ENCODE measurements at places on chromosomes 12 and 14. TPM values are rescaled to one million over a fixed set of nuclear protein-coding genes. Genes with fewer than 3 reads are reported as not detected.

DNA sequence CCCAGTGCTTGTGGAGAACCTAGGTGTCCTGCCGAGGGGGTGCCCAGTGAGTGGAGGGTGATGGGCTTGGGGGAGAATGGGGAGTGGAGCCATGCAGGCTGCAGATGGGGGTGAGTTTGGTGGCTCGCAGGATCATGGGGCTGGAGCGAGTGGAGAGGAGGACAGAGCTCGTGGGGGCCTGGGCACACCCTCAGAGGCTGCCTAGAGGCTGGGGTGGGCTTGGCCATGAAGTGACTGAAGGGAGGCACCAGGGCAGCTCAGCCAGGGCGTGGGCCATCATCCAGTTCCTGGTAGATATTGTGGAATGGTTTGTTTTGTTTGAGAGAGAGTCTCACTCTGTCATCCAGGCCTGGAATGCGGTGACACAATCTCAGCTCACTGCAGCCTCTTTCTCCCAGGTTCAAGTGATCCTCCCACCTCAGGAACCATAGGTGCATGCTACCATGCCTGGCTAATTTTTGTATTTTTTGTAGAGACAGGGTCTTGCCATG, 43.4 kb upstream of the AMN start:
- no peak for DNase-seq

DNA sequence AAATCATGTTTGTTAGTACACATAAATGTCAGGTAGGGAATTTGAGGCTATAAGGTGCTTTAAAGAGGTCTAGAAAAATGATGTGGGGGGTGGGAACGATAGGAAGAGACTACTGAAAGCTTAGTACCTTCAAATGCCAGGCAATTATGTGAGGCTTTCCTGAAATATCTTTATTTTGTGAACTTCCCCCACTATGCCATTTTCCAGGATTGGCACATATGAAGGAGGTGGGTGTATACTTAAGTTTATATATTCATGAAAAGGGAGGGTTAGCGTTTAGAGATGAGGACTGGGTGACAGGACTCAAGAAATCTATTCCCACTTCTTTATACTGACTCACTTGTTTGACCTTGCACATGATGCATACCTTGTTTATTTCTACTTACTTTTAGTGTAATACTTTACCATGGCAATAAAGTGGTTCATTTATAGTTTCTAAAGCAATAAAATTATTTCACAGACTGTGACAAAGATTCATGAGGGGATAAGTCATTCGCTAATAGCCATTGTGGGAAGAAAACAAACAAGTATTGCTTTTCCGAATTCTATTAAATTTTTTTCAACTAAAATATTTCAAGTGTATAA, 77.1 kb downstream of the PLEKHA5 start:
- no peak for DNase-seq

DNA sequence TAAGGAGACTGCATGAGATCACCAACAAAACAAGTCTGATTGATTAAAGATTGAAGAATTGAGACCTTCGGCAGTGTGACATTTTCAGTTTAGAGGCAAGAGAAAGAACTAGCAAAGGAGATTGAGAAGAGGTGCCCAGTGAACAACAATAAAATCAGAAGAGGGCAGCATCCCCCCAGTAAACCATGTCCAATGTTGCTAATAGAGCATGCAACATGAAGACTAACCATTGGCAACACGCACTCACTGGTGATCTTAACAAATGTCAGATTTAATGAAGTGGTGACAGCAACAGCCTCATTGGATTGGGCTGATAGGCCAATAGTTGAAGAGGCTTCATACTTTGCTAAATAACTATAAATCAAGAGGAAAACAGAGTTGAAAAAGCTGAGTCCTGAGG, 20.7 kb upstream of the TAS2R14 start:
- DNase-seq, result peak; percentile 10

GRCh38 chr14:55133416-55133815, 4.4 kb downstream of the LGALS3 start:
- no peak for DNase-seq

- DNase-seq, result no peak
Observed at GRCh38 chr14:71225113-71225512, 317.9 kb downstream of the PCNX1 start.

DNA sequence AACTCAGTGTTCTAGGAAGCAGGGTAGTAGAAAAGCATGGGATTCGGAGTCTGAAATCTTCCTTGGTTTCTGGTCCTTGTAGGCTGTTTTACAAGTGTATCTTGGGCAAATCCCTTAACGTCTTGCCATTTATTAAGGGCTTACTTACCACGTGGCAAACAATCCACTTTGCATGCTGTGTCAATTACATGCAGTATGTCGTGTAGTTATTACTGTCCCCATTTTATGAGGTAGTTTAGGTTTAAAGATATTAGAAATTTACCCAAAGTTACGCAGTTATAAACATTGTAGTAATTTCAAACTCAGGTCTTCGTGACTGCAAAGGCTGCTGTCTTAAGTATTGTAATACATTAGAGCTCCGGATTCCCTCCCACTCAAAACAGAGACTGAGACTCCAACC, 1.5 kb upstream of the NOVA1 start:
- DNase-seq, result no peak

GRCh38 chr14:32986791-32987540, 48.3 kb downstream of the NPAS3 start:
- no peak for DNase-seq

DNA sequence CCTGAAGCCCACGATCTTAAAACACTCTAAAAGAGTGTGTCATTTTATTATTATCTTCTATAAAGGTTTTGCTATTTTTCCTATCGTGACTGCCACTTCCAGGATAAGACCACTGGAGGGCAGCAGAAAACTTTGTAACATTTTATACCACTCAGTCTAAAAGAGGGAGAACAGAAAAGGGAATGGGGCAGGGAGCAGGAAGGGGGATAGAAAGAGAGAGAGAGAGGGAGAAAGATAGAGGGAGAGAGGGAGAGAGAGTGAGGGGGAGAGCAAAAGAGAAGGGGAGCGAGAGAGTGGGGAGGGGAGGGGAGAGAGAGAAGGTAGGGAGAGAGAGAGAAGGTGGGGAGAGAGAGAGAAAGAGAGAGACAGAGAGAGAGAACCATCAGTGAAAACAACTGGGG, 2.0 kb upstream of the ART4 start:
- DNase-seq, result peak; percentile 63

DNA sequence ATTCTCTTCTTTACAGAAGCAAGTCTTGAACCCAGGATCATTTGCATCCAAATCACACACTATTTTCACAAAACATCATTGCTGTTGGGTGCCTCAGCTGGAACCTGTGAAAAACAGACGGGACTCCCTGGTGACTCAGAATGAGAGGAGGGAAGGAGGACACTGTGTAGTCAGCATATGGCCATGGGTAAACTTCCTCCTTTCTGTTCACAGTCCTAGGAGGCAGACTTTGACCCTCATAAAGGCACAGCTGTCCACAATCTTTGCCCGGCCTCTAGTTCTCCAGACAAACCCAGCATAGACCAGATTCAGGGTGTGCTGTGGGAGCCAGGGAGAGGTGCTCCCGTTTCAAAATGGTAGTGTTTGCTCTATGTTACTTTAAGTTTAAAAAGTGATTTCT, 62.0 kb downstream of the DYRK2 start:
- no peak for DNase-seq

DNA sequence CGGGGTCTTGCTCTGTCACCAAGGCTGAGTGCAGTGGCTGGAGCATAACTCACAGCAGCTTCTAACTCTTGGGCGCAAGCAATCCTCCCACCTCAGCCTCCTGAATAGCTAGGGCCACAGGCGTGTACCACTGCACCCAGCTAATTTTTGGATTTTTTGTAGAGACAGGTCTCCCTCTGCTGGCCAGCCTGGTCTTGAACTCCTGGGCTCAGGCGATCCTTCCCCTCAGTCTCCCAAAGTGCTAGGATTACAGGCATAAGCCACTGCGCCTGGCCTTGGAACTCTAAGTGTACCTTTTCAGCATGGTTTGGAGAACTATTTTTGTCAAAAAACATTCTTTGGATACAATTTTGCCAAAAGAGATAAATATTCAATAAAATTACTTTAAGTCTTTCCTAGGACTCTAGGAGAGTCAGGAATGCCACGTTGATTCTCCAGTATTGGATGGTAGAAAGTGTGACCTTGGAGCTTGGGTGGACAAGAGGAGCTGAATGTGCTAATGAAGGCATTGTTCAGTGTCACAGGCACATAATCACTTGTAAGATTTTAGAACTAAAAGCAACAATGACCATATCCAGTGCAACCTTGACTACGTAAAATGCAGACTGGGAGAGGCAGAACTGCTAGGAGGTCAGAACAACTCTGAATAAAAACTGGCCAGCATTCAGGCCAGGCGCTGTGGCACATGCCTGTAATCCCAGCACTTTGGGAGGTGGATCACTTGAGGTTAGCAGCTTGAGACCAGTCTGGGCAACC, 2.8 kb downstream of the SRSF9 start:
- DNase-seq, result peak; percentile 67

DNA sequence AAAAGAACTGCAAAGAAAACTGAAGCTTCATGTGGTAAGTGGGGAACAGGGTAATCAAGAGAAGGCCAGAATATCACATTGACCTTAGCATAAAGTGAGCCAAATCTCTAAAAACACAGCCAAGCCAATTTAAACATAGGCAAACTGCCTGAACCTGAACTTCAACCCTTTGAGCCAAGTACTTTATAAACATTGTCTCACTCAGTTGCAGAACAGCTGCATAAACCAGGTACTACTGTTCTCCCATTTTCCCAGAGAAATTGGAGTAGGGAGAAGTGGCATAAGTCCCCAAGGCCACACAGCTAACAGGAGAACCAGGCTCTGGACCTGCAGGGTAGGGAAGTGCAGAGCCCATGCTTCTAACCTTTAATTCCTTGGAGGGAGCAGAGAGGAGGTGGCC, 30.4 kb upstream of the FKBP4 start:
- no peak for DNase-seq

- DNase-seq, result no peak
Observed at GRCh38 chr14:96747006-96747405, 50.2 kb upstream of the VRK1 start.

- peak; percentile 38 for DNase-seq
Observed at GRCh38 chr12:65666876-65667275, 157.4 kb upstream of the HMGA2 start.

DNA sequence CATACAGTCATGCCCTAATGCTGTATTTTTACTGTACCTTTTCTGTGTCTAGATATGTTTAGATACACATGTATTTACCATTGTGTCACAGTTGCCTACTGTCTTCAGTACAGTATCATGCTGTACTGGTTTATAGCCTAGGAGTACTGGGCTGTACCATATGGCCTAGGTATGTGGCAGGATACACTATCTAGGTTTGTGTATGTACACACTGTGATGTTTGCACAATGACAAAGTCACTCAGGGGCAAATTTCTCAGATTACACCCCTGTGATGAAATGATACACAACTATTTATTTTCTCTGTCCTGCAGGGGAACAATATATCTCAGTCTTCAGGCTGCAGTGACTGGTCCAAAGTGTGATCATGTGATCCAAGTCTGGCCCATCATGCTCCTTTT, 1076.1 kb downstream of the VRK1 start:
- DNase-seq, result no peak

DNA sequence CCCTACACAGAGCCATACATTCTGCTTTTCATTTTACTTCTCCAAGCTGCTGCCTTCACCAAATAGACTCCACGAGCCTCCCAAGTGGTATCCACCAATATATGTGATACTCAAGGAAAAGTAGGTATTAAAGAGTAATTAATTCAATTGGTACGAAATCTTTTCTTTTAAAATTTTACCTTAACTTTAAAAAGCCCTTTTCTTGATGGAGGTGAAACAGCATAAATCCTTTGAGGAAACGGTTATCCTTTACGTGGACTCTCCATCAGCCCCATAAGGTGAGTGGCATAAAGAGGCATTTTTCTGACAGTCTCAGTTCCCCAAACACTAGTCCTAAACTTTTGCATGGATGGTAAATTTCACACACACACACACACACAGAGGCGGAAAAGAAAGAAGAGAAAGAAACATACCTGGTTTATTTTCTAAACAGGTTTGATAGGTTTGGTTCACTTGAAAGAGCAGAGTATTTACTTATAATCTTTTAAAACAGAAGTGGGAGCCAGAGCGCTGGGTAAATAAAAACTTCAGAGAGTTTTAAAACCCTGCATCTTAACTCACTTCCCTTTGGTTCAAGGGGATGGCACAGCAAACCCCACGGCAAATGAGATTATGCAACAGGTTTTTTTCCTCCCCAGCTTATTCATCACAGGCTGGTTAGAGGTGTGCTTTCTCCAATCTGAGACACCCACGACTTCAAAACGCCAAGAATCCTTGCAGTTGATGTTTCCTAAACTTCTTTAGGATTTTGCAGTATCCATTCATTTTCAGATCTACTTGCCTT, 1.9 kb downstream of the DUSP16 start:
- DNase-seq, result peak; percentile 75

- DNase-seq, result no peak
Observed at GRCh38 chr12:65662590-65662989, 161.7 kb upstream of the HMGA2 start.

- no peak for DNase-seq
Observed at GRCh38 chr12:47126246-47126645, 46.5 kb upstream of the AMIGO2 start.

- DNase-seq, result no peak
Observed at GRCh38 chr14:99272632-99272898, 568 bp upstream of the BCL11B start.

GRCh38 chr14:65354715-65355114, 57.8 kb upstream of the FUT8 start:
- DNase-seq, result no peak

DNA sequence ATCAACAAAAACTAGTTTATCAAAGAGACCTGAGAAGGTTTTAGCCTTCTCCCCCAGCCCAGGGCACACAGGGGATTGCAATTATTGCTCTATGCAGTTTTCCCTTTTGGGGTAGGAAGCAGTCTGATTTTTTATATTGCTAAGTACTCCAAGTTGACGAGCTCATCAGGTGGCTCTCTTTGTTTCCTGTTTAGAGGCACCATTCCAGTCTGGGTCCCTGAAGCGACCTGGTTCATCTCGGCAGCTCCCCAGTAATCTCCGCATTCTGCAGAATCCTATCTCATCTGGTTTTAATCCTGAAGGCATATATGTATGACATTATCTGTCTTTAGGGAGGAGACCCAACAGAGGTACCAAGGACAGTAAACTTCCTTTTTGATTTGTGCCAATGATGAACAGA, 56.3 kb downstream of the BHLHE41 start:
- DNase-seq, result no peak

- DNase-seq, result no peak
Observed at GRCh38 chr12:121873216-121873569, 14.5 kb upstream of the HPD start.

DNA sequence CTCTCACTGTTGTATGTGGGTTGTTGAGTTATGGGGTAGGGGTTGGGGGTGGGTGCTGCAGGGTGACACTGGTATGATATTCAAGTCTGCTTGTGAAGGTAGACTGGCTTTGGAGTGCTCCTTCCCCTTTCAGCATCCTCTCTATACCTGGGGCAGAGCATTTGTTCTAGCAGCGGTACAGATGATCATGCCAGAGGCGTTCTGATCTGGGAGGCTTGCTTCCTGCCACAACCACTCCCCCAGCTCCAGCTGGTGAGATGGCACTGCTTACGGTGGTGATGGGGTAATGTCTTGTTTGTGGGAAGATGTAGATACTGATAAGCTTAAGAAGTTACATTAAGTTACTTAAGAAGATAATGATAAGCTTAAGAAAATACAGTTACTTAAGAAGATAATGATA, 131.8 kb downstream of the ERC1 start:
- peak; percentile 35 for DNase-seq

GRCh38 chr12:127450826-127451225, 816.1 kb upstream of the TMEM132C start:
- no peak for DNase-seq

The USP44 gene
- 7.6 TPM for total RNA-seq

The PRH2 gene
- not detected for total RNA-seq

The NOVA1 gene
- total RNA-seq, result not detected

The DLK1 gene
- not detected for total RNA-seq

The FOXA1 gene
- not detected for total RNA-seq

The CD4 gene
- total RNA-seq, result 155 TPM

The PKP2 gene
- 0.26 TPM for total RNA-seq

The NDRG2 gene
- 8.8 TPM for total RNA-seq

All from activated naive CD4-positive, alpha-beta T cell treated with anti-CD3 and anti-CD28 coated beads for 36 hours (primary cell).